ENCODE measurements at places on chromosomes 11 and 22.

- no peak for DNase-seq
Observed at GRCh38 chr11:113045146-113045545, 83.9 kb downstream of the NCAM1 start.

GRCh38 chr11:73388265-73389133 lies 12.3 kb downstream of the RELT start:
- DNase-seq, result no peak

GRCh38 chr11:65487467-65488272 lies 11.2 kb upstream of the MALAT1 start:
- no peak for DNase-seq

DNA sequence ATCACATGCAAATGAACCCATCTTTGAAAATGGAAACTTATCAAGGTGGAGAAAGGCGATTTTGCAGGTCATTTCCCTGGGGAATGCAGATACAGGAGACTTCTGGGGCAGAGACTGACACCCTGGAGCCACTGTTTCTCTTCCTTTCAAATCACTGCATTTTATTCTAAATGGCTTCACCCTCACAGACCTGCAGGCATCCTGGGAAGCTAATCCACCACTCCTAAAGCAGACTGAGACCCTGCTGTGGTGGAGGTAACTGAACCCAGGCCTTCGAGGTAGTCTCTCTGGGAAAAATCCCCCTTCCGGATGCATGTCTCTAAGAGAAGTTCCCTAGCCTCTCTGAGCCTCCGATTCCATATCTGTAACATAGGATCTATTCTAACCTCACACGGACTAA lies 20.9 kb upstream of the CSNK2A3 start:
- no peak for DNase-seq

GRCh38 chr11:2807801-2808241 lies 77.8 kb downstream of the CDKN1C start:
- DNase-seq, result no peak

DNA sequence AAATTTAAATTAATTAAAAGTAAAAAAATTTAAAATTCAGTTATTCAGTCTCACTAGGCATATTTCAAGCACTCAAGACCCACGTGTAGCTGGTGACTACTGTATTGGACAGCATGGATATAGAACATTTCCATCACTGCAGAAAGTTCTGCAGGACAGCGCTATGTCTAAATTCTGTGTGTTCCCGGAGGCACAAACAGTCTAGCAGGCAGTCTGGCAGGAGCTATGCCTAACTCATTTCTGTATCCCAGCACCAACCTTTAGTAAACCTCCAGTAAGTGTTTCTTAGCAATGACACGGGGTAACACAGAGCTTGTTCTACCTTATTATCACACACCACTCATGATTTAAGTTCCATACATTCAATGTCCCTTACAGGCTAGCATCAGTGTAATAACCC lies 48.5 kb downstream of the FAM168A start:
- no peak for DNase-seq
